ENCODE measurements at places on chromosomes 12 and 14.
A peak's percentile ranks its signal among the peaks of the same experiment; 100 is the strongest.

DNA sequence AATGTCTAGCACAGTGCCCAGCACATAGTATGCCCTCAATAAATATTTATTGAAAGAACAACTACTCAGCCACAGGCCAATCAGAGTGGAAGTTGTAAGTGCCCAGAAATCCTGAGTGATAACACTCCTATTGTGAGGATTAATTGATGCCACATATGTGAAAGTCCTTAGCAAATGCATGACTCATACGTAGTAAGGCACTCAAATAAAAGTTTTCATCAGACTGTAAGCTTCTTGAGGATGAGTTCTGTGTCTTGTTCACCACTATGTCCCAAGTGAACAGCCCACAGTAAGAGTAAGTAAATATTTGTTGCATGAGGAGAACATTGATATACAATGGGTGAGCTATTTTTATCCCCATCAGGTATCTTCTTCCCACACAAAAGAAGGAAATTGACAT, 24.7 kb upstream of the ANO6 start:
- DNase-seq: no peak

- DNase-seq: no peak
Measured at GRCh38 chr12:120353136-120353535, 15.8 kb downstream of the MSI1 start.

DNA sequence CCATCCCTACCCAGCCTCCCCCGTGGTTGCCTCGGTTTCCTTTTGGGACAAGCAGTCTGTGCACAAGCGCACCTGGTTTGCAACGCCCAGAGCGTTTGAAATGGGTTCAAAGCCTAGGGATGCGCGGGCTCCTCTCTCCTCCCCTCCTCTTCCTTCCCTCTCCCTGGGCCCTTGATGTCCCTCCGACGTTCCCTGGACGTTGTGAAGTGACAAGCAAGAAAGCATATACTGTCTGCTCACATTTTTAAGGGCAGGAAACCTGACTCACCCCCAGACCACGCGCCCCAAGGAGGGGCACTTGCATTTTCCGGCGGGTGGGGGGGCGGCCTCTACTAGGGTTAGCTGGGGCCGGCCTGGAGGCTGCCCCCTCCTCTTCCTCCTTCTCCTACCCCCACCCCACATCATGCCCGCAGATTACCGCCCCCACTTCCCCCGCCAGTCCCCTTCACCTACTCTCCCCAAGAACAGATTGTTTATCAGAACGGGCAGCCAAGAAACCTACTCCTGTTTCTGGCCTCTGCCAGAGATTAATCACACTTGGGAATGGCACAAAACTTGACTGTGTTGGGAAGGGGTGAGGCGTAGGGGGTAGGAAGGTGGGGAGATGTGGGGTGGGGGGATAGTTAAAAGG, 9.5 kb upstream of the IRF2BPL start:
- peak; percentile 36 for DNase-seq

GRCh38 chr12:25615119-25615518, 62.0 kb upstream of the LMNTD1 start:
- DNase-seq: no peak

GRCh38 chr12:92695056-92695455, 7.7 kb upstream of the PLEKHG7 start:
- DNase-seq: no peak

DNA sequence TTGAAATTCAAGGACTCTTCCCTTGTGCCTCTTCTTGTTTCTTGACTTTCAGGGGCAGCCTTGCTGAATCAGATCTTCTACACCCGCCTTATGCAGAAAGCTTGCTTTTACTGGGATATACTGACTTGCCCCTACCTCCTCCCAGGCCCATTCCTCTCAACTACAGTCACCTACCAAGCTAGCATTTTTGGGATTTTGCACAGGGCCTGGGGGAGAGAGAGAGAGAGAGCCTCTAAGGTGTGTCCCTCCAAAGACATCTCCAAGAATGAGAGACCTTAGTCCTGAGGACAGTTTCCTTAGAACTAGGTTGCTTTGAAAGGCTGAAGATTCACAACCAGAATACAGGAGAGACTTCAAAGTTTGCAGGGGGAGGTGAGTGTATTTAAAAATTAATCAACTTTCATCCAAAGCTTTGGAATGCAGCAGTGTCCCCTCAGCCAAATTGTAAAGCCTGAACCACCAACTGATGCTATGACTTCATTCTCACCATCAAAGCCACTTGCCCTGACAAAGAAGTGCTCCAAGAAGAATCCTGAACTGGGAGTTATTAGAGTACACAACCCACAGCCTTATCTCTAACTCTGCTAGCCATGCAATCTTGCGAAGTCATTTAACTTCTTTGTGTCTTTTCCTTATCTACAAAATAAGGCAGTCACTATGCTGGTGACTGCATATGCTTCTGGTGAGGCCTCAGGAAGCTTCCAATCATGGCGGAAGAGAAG, 96.1 kb upstream of the EGLN3 start:
- DNase-seq: no peak

Data from NCI-H526 (cell line).